SHP77 treated with DMSO at 0.1 percent for 48 hours (cell line): ENCODE measurements at places on chromosomes 1 and 21.

DNA sequence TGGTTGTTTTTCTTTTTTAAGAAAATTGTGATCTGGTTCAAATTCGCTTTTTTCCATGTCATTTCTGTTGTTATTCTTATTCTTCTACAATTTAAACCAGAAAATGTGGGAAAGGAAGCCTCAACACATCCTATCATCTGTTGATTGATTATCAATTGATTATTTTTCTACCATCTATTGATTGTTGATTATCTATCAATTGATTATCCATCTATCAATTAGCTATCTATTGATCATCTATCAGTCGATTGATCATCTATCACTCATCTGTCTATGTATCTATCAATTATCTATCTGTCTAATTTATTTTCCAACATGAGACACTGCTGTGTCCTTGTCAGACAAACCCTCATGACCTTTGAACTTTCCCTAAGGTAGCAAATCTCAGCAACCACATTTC, 136.1 kb upstream of the ARHGEF16 start:
- no peak for DNase-seq

GRCh38 chr1:23628951-23629387, 62.6 kb upstream of the RPL11 start:
- DNase-seq: no peak

GRCh38 chr1:6348511-6349191, 44.9 kb downstream of the ACOT7 start:
- no peak for DNase-seq

- no peak for DNase-seq
These were observed 547.2 kb downstream of the PLPP3 start for GRCh38 chr1:56032096-56032676.

- DNase-seq: no peak
These were observed 40.2 kb upstream of the EPS8L3 start for GRCh38 chr1:109803901-109804331.

GRCh38 chr21:31186916-31187315, 148.6 kb upstream of the KRTAP19-8 start:
- DNase-seq: no peak

- DNase-seq: no peak
These were observed 175.3 kb downstream of the MAGI3 start for GRCh38 chr1:113565621-113566020.

DNA sequence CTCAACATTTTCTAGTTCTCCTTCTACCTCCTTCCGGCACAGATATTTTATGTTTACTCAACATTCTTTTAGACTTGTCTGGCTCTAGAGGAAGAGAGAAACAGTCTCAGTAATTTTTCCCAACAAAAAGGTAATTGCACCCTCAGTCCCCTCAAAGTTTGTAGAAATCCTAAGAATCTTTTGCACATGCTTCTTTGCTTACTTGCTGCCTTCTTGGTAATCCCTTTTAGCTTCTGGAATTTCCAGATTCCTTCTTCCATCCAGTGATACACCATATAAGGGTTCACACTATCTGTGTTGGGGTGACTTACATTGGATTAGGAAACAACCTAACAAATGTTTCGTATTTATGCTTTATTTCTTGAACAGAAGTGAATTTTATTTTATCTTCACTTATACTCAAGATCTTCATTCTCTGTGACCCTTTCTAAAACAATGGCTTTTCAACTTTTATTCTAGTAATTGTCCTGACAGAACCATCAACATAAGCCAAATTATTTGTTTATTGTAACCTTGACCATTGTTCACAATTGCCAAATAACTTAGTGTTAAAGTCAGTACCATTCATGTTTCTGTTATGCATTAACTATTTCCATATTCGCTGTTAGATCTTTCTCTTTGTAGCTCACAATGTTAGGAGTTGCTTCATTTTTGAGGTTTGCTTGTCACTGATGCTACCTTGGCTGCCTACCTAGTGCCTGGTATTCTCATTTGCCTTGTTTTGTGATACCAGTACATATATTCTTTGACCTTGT, 238.1 kb downstream of the HMCN1 start:
- DNase-seq: no peak

GRCh38 chr1:178933709-178934490, 63.0 kb upstream of the ANGPTL1 start:
- DNase-seq: no peak

DNA sequence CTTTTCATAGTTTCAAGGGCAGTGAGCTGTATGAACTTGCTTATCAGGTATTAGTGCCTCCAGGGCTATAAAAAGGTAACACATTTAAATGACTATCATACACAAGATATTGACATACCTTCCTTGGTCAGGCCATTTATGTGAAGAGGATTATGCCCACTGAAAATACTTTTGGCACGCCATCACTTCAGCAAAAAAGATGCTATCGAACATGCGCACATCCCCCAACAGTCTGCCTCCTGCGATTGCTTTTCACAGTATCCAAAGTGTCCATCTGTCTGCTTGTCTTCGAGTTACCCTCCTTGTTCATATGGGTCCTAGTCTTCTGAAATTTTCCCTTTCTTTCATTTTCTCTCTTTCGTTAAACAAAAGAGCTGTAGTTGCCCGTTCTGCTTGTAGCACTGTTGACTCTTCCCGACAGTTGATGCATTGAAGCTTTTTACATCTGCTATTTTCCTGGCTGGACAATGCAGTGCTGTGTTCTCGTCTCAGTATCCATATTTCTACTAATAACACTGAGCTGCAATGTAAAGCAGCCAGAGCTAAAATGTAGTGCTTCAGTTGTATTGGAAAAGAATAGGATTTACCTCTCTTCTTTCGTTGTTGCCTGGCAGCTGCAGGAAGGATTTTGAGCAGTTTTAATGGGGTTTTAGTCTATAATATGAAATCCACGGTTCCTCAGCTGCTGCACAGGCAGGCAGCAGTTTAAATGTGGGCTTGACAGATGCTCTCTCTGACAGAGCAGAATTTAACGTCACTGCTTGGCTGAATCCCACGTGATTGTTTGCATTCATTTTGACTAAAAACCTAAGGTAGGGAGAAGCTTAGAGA, at the start of gene B3GALT2:
B3GALT2 (minus strand) TSS at position 713 of the 831 bp plus-strand sequence. CDS start 5,051 bp downstream, outside the sequence.
- peak; percentile 67 for DNase-seq

- no peak for DNase-seq
These were observed 85.3 kb upstream of the GPR88 start for GRCh38 chr1:100452641-100453040.

DNA sequence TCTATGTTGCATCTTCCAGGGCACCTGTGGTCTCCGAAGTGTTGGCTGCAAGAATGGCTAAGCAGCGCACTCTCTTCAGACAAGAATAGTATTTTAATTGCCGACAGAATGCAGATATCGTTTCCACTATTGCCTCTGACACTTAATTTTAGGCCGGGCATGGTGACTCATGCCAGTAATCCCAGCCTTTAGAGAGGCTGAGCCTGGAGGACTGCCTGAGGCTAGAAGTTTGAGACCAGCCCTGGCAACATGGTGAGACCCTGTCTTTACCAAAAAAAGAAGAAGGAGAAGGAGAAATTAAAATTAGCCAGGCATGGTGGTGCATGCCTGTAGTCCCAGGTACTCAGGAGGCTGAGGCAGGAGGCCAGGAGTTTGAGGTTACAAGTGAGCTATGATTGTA, 306.9 kb downstream of the KIF26B start:
- no peak for DNase-seq

DNA sequence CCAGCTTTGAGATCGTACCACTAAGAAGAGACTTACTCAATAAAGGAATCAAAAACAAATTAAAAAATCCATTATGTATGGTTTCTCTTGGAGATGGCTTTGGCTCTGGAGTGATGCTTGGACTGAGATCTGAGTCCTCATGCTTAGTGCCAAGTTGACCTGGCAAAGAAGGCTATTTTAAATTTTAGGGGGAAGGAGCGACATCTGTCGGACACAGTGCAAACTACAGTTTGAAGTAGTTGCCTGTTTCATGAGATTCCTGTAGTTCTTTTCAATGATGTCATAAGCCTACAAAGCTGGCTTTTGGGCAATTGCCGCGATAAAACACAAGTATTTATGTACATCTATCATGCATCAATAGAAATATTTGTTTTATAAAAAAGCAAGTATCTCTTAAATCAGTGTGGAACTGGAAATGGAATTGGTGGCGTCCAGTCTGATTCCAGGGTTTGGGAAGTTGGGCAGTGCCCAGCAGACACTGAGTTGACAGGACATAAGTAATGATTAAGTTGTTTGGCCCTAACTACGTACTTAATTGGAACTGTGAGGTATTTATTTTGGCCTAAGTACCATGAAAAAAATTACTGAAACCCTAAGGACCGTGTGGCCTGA, 50.0 kb downstream of the TBCE start:
- DNase-seq: peak; percentile 51

- DNase-seq: peak; percentile 95
These were observed 64.2 kb upstream of the SMYD2 start for GRCh38 chr1:214216779-214217178.

DNA sequence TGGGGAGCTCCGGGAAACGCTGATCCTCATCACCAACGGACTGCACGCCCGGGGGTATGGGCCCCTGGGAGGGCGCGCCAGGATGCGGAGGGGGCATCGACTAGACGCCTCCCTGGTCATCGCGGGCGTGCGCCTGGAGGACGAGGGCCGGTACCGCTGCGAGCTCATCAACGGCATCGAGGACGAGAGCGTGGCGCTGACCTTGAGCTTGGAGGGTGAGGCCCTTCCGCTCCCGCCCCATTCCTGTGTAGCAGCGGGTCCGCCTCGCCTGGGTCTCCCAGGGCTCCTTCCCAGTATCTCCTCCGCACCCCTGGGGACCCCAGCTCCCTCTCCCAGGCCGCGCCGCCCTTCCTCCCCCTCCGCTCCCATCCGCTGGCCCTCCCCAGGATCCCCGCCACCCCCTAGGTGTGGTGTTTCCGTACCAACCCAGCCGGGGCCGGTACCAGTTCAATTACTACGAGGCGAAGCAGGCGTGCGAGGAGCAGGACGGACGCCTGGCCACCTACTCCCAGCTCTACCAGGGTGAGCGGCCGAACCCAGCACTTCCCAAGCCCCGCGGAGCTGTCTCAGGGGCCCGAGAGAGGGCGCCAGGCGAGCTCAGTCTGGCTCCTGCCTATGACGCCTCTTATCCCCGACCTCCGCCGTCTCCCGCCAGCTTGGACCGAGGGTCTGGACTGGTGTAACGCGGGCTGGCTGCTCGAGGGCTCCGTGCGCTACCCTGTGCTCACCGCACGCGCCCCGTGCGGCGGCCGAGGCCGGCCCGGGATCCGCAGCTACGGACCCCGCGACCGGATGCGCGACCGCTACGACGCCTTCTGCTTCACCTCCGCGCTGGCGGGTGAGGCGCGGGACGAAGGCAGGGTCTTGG, 5.0 kb downstream of the HAPLN2 start:
- DNase-seq: peak; percentile 74

- peak; percentile 86 for DNase-seq
These were observed 37.4 kb upstream of the WASF2 start for GRCh38 chr1:27527223-27527889.

DNA sequence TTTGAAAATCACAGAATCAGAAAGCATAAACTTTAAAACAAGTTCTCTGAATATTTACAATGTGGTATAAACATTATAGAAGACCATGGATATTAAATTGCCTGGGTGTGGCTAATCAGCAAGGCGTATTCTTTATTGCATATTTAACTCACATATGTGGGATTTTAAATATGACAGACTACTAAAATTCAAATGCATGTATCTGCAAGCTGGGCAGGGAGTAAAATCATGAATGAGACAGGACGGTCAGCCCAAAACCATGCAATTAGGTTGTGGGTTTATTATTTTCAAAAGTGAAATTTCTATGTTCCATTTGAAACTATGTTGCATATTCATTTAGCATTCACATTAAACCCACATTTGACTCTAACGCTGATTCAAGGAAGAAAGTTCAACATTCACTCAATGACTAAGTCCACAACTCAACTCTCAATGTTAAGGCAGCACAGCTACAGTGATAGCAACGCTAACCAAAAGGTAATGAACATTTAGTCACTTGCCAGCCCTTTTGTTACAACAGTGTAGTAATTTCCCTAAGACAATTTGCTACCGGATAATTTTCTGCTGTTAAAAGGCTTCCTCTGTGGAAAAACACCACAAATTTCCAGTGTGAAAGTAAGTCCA, 6.3 kb upstream of the SYNJ1 start:
- no peak for DNase-seq

DNA sequence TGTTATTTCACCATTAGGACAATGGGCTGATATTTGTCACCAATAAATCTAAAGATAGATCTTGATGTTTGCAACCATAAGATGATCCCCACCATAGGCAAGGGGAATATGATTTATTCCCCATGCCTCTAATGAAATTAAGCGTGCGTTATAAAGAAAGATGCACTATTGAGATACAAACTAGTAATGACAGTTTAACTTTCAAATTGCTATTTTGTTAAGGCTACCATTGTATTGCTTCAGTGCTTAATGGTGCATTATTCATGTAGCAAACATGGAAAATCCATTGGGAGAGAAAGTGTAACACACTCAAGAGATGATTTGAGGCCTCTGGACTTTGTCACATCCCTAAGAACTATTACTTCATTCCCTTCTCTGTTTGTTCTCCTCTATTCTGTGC, 108.9 kb upstream of the TRABD2B start:
- DNase-seq: no peak

- no peak for DNase-seq
These were observed 510.0 kb downstream of the USP25 start for GRCh38 chr21:16239659-16240265.

DNA sequence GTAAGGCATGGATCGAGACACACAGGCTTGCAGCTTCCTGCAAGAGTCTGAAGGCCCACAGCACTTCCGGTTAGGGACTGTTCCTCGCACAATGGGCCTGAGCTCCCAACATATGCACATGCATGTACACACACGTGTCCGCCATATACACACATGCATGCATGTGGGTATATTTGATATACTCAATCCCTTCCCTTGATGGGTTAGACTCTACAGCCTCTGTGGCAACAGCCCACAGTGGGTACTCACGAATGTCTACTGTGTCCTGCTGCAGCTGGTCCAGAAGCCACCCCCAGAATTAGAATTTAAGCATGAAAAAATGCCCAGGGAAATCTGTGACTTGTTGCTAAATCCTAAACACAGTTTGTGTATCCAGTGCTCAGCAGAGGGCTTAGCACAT, 9.9 kb downstream of the F3 start:
- no peak for DNase-seq

DNA sequence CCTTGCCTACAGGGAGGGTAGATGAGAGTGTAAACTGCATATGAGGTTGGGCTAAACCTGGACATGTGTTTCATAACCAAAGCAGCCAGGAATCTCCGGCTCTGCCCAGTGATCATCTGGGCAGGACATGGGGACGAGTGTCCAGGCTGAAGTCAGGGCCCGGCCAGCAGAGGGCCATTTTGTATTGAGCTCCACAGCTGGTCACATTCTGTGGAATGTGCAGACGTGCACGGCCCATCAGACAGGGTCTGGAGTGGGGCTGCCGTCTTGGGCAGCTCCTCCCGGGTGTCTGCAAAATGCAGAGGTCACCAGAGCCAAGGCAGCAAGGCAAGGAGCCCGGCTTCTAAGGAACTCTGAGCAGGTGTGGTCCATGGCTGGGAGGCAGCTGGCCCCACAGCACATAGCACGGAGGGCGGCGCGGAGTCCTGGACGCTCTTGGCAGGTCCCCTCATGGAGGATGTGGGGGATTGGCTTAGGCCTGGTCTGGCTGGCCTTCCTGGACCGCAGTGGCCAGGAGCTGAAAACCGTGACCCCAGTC, 6.2 kb downstream of the LRRC3 start:
- no peak for DNase-seq

GRCh38 chr1:184634296-184634695, 120.4 kb downstream of the EDEM3 start:
- DNase-seq: no peak
